ENCODE measurements at places on chromosomes 6 and 20.

- DNase-seq, result peak; percentile 28
Measured at GRCh38 chr6:20704325-20705025, 170.2 kb downstream of the CDKAL1 start.

- DNase-seq, result no peak
Measured at GRCh38 chr6:8888468-8888867, 453.1 kb upstream of the SLC35B3 start.

GRCh38 chr20:31640259-31640658, 2.5 kb downstream of the COX4I2 start:
- no peak for DNase-seq

GRCh38 chr6:144340541-144341371, 55.6 kb downstream of the UTRN start:
- no peak for DNase-seq

DNA sequence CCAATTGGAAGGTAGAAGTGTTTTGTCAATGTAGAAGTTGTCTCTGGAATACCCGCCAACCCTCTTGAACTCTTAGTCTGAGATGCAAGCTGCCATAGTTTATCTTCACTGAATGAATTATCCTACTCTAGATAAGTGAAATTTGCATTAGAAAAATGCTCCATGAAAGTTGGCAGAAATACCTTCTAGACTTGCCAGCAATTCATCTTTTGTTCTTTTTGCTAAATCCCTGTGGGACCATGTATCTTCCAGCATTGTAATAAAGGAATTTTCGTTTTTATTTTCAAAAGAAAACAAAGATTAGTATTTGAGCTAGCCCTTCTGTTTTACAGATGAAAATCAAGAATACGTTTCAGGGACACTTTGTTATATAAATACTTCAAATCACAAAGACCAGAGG, 244.2 kb downstream of the CBLN4 start:
- no peak for DNase-seq

All from NCI-H524 (cell line).